Heart left ventricle (tissue), 16 donors: ENCODE measurements at places on chromosomes 6 and 20.

DNA sequence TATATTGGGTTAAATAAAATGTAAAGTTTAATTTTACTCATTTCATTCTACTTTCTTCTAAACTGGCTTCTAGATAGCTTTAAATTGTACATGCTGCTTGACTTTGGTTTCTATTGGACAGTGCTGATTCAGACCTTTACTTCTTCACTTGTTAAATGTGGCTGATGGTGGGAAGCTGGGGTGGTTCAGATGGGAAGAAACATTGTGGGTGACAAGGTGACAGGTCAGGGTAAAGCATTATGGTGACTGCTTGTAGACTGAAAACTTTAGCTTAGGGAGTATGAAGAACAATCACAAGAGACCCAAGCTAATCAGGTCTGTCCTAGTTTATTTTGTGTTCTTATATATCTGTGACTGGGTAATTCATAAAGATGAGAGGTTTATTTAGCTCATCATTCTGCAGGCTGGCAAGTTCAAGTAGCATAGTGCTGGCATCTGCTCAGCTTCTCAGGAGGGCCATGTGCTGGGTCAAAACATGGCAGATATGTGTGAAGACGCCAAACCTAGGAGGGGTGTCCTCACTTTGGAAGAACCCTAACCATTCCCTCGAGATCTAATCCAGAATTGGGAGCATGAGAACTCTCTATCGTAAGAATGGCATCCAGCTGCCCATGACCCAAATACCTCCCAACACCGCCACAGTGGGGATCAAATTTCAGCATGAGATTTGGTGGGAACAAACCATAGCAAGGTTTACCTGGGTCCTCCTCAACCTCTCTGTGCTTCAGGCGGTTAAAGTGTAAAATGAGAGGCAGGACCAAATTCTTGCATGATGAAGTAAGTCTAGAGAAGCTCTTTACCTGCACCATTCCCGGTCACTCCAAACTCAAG lies 102.8 kb downstream of the FYN start:
- no peak for DNase-seq

DNA sequence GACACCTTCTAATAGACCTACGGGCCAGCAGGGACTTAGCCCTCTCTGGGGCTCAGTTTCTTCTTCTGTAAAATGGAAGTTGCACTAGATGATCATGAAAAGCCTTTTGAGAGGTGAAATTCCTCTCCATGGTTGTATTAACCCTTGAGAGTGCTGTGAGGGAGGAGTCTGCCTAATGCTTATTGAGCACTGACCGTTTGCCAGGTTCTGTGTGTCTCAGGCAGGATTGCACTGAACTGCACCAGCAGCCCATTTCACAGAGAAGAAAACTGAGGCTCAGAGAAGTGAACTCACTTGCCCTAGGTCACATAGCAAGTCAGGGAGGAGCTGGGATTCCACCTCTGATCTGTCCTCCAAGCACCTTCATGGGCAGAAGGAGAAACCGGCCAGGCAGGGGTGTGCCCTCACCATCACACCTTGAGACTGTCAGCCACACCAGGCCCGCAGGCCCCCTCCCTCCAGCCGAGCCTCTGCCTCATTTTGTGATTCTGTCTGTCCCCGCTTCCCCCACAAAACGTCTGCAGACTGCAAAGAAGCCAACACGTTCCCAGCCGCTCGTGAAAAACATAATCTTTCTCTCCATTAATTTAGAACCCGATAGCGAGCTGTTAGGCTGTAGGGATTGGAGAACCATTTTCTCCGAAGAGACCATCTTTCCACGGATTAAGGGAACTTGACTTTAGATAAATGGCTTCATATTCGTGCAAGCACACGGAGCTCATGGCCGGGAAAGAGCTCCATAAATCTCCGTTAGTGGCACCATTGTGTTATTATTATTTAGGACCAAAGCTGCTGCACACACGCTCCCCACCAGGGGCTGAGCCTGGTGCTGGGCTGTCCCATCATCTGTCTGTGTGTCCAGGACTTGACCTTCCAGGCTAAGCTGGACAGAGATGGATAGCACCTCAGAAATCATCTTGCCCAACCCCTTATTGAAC lies 46.0 kb downstream of the KIAA1755 start:
- DNase-seq, result no peak

GRCh38 chr6:27777126-27777525 lies 135.1 kb downstream of the OR2B2 start:
- no peak for DNase-seq

DNA sequence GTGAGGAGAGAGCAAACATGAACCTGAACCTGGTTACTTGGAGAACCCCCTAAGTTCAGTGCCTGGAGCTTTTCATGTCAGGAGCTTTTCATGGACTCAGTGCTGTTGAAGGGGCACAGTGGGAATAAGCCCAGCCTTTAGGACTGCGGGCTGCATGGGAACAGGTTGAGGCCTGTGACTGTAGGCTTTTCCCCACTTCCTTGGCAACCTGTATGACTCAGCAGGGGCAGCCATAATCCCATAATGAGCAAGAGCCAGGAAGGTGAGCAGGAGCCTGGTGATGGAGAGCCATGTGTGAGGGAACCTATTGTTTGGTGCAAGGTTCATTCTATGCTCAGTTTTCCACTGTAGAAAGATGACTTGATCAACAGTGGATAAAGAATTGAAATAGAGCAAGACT lies 23.4 kb downstream of the MEP1A start:
- DNase-seq, result no peak

DNA sequence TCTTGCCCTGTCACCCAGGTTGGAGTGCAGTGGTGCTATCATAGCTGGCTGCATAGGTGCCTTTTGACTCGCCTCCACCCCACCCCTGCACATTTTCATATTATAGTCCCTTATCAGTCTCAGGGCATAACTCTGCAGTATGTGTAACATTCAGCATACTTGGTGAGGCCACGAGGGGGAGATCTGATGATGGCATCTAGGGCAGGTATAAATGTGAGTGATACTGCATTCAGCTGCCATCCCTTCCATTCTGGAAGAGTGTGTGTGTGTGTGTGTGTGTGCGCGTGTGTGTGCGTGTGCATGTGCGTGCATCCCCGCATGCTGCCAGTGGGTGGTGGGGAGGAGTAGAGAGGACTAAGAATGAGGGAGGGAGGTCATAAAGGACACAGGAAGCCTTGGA lies 81.4 kb downstream of the JARID2 start:
- no peak for DNase-seq

DNA sequence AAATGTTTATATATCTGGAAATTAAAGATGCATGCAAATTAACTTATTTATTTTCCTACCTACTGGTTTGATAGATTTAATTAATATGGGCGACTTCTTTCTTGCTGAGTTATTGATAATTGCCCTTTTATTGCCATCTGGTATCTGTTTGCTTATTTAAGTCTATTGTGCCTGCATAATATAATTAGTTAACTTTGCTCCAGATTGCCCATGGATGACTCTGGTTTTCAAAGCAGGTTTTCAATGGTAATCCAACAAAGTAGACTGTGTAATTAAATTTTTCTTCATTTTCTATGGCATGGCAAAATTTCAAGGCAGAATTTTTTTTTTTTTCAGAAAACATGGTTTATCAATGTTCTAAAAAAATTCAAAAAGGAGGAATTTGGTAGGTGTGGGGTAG lies 1092.0 kb downstream of the GRIK2 start:
- no peak for DNase-seq

DNA sequence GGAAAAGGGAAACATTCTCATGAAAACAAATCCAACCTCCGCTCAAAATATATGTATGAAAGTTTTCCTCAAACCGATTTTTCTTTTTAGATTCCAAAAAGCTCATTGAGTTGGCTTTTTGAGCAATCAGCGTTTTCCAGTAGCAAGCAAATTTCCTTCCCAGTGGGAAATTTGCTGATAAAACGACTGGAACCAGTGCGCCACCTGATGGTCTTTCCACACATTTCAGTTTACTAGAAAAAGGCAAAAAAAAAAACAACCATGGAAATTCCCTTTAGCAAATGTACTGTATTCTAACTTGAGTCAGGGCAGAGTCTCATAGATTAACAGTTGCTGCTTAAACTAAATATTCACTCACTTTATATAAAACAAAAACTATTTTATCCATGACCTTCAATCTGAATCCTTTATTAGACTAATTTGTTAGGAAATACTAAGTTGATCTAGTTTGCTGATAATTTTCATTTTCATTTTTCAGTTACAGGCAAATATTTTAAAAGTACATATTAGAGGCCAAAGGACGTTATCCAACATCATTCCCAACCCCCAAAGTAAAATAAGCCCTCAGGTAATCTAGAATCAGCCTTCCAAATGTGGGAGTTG lies 271.5 kb downstream of the FOXA2 start:
- DNase-seq, result no peak

- no peak for DNase-seq
Measured at GRCh38 chr20:63834491-63834880, 3.4 kb upstream of the ZBTB46 start.

DNA sequence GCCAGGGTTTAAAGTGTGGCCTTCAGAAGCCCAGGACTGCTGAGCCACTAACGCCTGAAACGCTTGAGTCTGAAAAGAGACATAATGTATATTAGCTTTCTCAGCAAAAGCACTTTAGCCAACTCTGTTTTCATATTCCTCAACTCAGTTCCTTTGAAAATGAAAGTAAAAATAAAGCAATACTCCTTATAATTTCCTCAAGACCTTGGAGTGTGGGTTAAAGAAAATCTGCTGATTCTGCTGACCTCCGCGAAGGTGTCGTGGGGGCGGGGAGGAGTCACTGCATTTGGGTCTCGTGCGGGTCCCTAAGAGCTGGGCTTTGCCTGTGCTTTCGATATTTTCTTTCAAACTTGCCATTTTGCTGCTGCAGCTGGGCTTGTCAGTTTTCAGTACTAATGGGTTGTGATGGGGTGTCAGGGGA lies 142.2 kb upstream of the ARID1B start:
- DNase-seq, result no peak

GRCh38 chr6:7152462-7152861 lies 44.7 kb downstream of the RREB1 start:
- no peak for DNase-seq
